KBM-7 (cell line): ENCODE measurements at places on chromosomes 12 and 14.
A peak's percentile ranks its signal among the peaks of the same experiment; 100 is the strongest.

DNA sequence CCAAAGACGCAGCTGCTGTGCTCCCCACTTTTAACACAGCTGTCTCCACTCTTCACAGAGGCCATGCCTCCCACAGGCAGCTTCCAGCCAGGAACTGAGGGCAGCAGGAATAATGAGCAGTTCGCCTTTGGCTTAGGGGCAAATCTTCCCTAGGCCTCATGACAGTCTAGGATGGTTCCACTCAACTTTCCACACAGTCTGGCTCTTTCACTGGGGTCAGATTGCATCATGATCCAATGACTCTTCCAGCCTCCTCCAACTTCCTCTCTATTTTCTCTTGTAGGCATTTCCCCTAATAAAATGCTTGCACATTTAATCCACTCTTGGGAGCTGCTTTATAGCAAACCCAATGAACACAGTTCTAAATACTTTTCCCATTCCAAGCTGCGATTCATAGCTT, 271.6 kb upstream of the ATP2B1 start:
- peak; percentile 29 for DNase-seq

DNA sequence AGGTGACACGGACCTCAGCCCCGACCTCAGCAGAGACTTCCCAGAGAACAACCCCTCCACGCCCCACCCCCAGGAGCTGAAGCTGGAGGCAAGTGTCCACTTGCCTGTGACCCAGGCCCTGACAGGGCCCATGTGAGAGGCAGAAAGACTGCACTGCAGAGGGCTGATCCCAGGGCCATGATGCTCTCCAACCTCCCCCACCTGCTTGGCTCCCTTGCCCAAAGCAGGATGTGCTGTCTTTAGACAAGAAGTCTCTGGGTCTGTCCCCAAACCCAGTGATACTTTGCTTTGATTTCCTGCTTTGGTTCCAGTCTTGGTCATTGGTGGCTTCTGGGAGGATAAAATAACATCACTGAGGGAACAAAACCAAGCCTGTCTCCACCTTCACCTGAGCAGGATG, 59.4 kb downstream of the BCL11B start:
- no peak for DNase-seq

DNA sequence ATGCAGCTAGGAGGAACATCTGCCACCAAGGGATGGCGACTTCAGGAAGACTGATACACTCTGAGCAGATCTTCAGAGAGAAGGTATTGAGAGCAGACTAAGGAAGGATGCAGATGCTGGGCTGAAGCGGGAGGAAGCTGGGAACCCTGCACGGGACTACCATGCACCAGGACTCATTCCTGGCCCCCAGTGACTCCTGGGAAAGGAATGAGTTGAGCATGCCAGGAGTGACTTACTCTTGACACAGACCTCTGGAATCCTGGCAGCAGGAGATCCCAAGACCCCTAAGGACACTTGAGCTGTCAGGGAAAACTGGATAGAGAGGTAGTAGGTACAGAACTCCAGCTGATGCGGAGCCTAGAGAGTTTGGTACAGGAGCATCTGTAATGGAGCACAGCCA, 336.1 kb downstream of the RPS29 start:
- DNase-seq = no peak

- DNase-seq = no peak
Observed at GRCh38 chr12:58764100-58764953, 156.0 kb downstream of the LRIG3 start.

GRCh38 chr14:104422837-104423681, 156.5 kb upstream of the C14orf180 start:
- DNase-seq = no peak

DNA sequence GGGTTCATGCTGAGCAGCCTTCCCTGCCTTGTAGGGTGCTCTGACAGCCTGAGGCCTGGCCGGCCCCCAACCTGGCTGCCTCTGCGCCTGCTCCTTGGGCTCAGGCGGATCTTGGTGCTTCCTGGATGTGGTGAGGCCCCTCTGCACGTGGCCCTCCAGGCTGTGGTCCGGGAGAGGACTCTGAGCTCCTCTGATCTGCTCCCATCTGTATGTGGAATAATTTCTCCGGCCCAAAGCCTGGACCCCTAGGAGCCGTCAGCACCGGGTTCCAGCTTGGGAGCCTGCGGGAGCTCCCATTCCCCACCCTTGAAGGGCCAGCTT, 21.3 kb upstream of the EIF2B2 start:
- no peak for DNase-seq

DNA sequence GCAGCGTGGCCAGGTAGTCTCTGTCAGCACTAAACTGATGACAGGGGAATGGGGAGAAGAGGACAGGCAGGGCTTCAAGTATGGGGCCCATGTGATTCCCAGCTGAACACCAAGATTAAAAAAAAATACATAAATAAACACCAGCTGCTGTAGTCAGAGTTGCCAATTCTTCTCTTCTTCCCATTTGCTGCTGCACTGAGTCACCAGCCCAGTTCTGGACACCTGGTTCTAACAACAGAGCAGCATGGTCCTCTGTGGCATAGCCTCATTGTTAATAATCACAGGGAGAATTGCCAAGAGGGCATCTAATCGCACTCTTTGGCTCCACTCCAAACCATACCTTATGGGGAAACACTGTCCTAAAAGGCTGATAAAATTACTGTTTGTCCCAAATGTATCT, 15.1 kb downstream of the PPM1H start:
- no peak for DNase-seq

DNA sequence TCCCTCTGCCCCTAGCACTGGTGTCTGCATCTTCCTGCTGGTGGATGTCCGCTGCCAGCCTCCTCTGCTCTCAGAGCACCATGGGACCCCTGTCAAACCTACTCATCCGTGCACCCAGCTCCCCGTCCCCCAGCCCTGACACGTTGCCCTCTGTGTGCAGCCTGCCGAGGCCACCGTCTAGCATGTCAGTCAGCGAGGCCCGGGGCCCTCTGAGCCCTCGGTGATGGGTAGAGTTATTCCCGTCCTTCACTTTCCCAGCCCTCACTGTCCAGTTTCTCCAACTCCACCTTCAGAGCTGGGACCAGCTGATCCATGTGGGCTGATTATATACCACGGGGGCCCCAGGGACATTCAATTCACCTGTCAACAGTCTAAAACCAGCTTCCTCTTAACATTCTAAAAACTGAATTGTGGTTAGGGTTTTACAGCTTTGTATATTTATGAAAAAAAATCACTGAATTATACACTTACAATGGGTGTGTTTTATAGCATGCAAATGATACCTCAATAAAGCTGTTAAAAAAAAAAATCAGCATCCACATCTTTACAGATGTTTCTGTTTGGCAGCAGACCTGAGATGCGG, 61.3 kb downstream of the CCDC88C start:
- no peak for DNase-seq

- DNase-seq = no peak
Observed at GRCh38 chr12:12508612-12509011, 54.1 kb downstream of the DUSP16 start.

DNA sequence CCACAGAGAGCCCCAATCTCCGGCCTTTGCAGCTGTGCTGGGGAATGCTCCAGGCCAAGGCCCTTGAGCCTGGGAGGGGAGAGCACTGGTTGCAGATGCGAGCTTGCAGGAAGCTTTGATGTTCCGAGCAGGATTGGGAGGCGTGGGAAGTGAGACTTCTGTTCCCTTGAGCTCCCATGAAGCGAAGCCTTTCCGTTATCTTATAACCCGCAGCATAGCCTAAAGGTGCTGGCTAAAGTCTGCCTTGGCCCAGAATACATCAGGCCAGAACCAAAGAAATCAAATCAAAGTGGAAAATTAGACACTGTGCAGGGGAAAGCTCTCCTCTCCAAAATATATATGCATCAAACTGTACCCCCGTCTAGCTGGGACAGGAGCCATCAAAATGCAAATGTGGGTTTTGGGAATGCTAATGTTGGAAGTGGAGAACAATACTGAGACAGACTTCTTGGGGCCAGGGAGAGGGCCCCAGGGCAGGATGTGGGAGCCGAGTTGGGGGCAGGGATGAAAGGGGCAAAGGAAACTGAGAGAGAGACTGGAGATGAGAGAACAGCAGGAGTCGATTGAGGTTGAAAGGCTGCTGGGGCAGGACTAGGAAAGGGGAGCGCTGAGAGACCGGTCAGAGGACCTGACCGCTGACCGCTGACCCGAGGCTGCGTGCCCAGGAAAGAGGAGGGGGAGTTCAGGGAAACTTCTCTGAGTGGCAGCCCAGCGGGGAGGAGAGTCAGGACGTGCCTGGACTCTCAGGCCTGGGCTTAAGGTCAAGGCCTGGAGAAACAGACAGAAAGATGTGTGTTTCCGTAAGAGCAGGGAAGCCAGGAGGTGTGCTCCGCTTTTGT, 152.2 kb upstream of the PARP11 start:
- DNase-seq = no peak

DNA sequence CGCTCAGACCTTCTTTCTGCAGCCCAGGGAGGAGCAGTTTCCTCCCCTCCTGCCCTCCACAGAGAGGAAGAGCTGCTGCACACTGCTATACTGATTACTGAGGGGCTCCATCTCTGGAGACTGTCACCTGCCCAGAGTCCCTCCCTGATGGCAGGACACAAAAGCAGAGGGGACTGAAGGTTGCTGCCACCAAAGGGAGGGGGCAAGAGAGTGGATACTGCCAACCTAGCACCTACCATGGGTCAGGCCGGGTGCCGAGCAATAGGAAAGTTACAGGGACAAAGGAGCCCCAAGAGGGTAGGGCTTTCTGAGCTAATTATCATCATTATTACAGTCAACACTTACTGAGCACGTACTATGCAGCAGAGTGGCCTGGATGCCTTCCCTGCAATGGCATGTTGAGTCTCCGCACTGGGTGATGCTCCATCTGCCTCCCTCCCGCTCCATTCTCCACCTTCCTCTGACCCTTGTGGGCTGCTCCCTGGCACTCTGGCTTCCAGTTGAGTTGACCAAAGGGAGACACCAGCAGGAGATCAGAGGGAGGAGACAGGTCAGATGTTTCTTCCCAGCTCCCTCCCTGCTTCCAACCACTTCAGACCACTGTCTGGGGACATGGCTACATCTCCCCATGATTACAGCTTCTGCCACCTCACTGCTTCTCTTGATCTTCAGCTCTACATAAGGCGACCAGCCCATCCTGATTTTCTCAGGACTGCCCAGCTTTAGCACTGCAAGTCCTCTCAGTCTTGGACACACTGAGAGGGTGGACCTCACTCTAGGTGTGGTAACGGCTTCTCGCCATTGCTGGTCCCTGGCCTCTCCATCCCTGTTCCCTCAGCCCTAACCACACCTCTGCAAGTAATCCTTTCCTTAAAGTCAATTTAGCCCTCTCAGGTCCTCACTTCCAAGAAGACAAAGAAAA, 2.6 kb upstream of the KRT79 start:
- DNase-seq = no peak

- no peak for DNase-seq
Observed at GRCh38 chr14:70180718-70181117, 8.0 kb downstream of the SLC8A3 start.

- no peak for DNase-seq
Observed at GRCh38 chr14:36424478-36425102, 95.4 kb downstream of the NKX2-1 start.

GRCh38 chr12:69779928-69780327, 41.3 kb downstream of the RAB3IP start:
- no peak for DNase-seq

DNA sequence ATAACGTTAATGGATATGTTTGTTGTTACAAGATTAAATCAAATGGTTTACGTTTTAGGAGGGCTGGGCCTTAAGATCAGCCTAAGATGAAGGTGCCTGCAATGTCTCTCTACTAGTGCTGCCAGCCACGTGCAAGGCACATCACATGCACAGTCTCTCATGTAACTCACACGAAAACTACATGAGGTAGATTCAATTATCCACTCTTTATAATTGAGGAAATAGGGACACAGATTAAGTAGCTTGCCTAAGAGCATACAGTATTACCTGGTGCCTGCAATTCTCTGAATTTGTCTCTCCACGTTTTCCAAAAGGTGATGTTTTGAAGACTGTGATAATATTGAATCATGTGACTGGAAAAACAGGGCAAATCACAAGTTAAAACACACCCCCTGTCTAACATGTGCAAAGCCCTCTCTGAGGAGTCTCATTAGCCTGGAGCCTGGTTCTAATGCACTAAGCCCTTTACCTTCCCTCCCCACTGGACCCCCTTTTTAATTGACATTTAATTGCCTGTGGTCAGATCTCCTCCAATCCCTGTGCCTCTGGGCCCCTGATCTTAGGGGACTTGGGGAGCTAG, 14.6 kb upstream of the ATP2A2 start:
- DNase-seq = no peak

DNA sequence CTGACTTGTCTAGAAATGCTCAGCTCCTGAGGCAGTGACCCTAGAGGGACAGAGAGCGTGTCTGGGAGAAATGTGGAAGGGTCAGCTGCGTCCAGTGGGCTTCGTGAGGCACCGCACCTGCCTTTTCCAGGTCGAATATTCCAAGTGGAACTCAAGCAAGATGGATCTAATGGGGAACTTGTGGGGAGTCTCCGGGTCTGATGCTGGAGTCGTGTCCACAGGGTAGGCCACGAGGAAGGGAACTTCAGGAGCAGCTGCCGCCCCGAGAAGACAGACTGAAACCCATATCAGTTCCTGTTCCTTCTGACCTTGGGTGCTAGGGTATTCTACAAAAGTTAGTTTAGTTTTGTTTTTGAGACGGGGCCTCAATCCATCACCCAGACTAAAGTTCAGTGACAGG, 67.5 kb downstream of the TNFAIP2 start:
- DNase-seq = no peak

GRCh38 chr12:104115587-104115975, 22.4 kb downstream of the NFYB start:
- DNase-seq = no peak

DNA sequence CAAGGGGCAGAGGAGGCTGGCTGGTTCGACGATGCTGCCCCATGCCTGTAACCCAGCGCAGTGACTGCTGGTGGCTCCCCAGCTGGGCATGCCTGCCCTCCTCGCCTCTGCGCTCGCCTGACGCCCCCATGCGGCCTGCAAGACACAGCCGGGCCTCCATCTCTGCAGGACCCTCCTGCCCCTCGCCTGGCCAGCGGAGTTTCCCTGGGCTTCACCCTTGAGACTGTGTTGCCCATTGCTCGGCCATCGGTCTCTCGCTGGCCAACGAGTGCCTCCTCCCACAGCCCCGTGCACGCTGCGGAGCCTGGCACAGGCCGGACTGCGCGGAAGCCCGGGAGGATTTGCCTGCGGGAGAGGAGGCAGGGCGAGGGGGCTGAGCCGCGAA, 17.6 kb downstream of the ASPG start:
- no peak for DNase-seq

- DNase-seq = no peak
Observed at GRCh38 chr14:72653026-72653425, 240.9 kb downstream of the DPF3 start.

DNA sequence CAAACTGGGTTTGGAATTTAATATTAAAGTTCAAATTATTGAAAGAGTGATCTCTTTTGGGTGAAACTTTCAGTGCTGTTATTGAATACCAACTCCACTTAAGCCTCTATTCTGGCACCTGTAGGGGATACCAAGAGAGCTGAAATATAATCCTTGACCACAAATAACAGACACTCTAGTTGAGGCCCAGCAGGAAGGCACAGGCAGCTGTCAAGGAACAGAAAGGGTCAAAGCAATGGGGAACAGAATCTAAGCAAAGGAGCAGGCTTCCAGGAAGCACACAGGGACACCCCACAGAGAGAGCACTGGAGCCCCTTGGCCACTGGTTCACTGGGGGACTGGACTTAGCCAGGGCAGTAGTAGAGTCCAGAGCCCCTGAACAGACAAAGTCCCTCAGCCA, 120.9 kb upstream of the SFSWAP start:
- DNase-seq = no peak

GRCh38 chr14:105005329-105005928, 15.5 kb downstream of the CDCA4 start:
- DNase-seq = no peak
